T-helper 17 cell (primary cell): ENCODE measurements at places on chromosomes 7 and 10.

DNA sequence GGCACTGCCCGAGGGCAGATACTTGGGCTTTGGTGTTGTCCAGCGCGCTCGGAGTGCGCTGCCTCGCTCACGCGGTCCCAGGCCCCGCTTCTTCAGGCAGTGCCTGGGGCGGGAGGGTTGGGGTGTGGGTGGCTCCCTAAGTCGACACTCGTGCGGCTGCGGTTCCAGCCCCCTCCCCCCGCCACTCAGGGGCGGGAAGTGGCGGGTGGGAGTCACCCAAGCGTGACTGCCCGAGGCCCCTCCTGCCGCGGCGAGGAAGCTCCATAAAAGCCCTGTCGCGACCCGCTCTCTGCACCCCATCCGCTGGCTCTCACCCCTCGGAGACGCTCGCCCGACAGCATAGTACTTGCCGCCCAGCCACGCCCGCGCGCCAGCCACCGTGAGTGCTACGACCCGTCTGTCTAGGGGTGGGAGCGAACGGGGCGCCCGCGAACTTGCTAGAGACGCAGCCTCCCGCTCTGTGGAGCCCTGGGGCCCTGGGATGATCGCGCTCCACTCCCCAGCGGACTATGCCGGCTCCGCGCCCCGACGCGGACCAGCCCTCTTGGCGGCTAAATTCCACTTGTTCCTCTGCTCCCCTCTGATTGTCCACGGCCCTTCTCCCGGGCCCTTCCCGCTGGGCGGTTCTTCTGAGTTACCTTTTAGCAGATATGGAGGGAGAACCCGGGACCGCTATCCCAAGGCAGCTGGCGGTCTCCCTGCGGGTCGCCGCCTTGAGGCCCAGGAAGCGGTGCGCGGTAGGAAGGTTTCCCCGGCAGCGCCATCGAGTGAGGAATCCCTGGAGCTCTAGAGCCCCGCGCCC lies at the start of gene NPY:
Gene NPY, plus strand, starts transcription at position 294 of the 802 bp plus-strand sequence. CDS start 1,051 bp downstream, outside the sequence.
- no peak for DNase-seq

DNA sequence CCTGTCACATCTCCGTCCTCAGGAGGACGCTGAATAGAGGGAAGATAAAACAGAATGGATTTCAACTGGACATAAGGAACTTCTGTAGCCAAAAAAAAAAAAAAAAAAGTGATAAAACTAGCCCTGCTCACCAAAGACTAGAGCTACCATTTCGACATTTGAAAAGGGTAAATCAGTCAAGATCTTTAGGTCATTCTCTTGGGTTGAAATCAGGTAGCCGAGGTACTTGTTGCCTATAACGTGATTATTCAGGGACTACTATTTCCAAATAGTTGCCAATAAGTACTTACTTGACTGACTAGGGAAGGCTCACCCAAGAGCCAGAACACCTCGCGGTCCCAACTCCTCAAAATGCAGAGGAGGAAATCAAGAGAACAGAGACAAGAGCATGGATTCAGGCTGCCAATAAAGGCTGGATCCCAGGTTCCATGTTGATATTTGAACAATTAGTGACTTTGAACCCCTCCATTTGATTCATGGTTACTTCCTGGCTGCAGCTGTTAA lies 2.0 kb downstream of the RHEB start:
- DNase-seq = no peak

- DNase-seq = no peak
These were observed 68.7 kb upstream of the SEC61G start for GRCh38 chr7:54827734-54828133.

DNA sequence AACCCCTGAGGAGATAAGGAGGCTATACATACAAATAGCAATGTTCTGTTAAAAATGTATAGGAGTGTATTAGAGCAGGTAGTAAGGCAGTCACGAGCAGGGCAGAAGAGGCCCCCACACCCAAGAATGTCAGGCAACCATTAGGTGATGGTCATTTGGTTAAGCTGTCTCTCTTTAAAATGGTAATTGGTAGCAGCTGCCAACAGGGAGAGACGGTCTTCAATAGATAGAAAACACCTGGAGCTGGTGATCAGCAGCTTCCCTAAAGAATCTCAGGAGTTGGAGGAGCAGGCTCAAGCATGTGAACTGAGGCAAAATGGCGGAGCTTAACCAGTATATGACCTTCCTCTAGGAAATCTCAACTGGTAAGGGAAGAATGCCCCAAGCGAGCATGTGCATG lies 26.4 kb upstream of the HTR5A start:
- DNase-seq = no peak

- DNase-seq = no peak
These were observed 79.9 kb upstream of the ABCB5 start for GRCh38 chr7:20535541-20535940.

DNA sequence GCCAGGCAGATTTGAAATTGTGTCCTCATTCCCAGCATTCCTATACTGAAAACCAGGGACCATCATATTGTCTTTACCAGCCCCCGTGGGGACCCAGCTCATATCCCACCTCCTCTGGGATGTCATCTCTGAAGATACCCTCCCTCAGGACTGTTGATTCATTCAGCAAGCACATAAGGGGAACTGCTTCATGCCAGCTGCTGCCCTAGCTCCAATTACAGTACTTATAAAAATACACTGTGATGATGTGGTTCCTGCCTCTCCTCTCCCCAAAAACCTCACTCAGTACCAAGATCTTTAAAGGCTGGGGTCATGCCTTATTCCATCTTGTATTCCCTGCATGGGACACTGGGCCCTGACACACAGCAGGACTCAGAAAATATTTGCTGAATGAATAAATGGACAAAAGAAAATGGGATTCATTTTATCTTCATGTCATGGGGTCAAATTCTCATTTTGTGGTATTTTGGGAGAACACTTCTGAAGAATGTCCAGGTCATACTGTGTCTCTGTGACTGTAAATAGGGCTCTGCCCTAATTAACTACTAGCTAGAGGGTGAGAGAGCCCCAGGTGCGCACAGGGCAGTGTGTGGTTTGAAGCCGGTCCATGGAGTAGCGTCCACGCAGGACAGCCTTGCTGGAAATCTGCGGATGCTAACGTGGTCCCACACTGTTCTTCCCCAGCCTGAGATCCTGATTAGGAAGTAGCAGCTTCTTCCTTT lies 29.0 kb upstream of the DAGLB start:
- DNase-seq = no peak

DNA sequence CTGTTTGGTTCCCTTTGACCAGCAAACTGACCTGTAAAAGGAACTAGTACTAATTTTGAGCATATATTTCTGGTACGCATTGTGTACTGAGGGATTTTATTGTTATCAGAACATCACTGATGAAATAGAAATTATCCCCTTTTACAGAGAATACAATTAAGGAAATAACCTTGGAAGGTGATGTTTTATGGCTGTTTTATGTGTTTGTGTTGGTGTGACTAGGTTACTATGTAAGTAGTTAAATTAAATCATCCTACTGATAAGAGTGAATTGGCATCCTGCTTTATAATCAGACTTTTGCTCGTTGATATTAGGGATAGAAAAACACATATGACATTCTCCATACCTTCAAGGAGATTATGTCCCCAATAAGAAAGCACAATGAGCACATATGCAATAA lies 596.6 kb downstream of the SORCS3 start:
- DNase-seq = no peak

DNA sequence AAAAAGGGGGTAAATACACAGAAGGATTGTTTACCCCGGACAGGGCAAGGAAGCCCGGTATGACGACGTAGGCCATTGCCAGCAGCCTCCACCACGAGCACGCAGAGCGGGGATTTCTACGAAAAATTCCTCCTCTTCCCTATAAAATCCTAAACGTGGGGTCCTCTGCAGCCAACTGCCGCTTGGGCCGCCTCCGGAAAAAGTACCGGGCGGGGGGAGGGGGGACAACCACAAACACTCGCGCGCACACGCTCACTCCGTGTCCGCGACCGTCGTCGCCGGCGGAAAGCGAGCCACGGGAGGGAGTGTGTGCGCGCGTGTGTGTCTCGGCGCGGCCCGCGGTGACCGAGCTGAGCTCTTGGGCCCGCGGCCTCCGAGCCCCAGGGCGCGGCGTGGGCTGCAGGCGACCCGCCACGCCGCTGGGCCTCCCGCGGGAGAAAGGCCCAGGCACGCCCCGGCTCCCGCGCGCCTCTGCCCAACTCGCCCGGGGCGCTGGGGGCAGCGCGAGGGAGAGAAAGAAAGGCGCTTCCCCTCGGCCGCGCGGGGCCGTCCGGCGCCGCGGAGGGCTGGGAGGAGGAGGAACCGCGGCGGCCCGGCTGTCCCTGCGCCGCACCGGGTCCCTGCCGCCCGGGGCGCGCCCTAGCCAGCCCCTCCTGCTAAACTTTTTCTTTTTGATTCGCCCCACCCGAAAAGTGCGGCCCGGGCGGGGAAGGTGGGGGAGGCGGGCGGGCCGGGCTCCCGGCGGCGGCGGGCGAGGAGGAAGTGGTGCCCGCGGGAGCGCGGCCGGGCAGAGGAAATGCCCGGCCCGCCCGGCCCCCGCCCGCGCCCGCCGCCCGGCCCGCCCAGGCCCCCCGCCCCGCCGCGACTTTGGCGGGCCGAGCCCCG lies 1.5 kb downstream of the CTBP2 start:
- no peak for DNase-seq

DNA sequence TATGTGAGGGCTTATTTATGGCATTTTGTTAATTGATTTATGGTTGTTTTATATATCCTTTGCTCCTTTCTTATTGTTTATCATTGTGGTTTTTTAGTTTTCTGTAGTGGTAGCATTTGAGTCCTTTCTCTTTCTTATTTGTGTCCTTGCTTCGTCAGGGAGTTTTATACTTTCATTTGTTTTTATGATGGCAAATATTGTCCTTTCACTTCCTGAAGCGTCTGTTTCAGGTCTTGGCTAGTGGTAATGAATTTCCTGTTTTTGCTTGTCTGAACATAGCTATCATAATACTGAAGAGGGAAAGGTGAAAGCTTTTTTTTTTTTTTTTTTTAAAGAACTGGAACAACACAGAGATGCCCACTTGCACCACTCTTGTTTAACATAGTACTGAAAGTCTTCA lies 228.2 kb downstream of the ATRNL1 start:
- DNase-seq = no peak

DNA sequence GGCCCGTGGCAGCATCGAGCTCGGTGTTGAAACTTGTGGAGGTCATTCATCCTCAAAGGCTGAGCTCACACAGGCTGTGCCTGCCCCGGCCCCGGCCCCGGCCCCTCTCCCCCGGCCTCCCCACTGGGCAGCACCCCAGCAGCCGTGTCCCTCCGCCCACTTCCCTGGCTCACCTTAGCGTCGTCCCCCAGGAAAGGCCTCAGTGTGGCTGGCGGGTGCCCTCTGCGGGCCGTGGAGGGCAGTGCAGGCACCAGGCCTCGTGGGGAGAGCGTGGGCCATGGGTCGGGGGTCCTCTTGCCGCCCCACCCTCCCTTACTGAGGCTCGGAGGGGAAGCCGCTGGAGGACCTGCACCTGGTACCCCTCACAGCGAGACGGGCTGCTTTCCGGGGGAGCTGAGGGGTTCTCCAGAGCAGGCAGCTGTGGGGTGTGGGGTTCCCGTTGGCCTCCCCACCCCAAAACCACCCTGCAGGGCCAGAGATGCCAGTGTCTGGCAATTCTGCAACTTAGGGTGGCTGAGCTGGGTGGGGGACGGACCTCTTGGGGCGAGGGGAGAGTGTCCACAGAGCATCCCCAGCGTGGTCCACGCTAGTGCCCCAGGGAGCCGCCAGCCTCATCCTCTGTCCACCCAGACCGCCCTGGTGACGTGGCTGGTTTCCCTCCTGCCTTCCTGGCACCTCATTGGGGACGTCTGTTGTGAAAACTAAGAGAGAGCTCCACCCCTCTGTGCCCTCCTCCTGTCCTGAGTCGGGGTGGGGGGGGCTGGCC lies 44.2 kb upstream of the DPYSL4 start:
- peak; percentile 34 for DNase-seq

GRCh38 chr7:2124604-2125345 lies 108.0 kb downstream of the MAD1L1 start:
- DNase-seq = no peak

DNA sequence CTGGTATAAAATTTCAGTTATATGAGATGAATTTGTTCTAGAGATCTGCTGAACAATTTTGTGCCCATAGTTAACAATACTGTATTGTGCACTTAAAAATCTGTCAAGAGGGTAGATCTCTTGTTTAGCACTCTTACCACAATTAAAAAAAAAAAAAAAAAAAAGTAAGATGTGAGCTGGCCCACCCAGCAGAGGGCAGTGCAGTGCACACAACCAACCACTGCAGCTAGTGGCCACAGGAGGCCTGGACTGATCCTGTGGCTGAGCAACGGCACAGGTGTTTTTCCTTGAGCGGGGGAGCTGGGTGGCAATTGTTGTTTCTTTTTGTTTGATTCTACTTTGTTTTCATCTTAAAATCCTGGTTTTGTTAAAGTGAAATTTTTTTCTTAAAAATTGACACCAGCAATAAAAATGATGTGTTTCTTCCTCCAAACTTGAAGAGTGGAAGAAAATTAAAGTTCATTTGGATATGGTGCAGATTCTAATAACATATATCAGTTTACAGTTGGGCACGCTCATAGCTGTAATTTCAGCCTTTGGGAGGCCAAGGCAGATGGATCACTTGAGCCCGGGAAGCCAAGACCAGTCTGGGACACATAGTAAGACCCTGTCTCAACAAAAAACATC lies 171.1 kb upstream of the TBX20 start:
- DNase-seq = peak; percentile 29

- no peak for DNase-seq
These were observed 79.6 kb downstream of the LARP4B start for GRCh38 chr10:851901-852300.

GRCh38 chr7:70695795-70696083 lies 436.2 kb upstream of the GALNT17 start:
- no peak for DNase-seq

DNA sequence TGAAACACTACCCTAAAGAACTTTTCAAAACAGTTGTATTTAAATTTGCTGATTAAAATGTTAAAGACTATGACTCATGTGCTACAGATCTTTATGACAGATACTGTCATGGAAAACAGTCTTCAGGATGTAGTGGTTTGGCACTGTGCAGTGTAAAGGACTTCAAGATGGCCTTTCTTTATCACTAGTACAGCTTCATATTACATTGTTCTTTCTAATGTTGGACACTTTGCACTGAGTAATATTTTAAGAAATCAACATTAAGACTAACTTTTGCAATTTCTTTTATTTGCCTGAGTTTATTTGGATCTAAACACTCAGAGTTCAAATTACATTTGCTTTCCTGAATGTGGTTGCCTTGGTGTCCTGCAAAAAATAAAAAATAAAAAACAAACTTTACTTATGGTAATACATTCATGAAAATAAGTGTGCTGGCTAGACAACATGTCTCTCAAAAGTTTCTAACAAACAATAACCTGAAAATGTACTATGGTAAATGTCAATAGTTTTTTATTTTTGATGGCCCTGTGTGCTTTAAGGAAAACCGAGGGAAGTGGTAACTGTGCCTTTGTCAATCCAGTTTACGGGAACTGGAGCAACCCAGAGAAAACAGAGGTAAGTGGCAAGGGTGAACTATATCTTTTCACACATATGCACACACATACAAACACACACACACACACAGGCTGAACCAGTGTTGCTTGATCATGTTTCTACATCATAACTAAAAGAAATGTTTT lies 85.9 kb upstream of the PLXDC2 start:
- DNase-seq = no peak

GRCh38 chr7:129829737-129830631 lies 122.8 kb downstream of the UBE2H start:
- DNase-seq = peak; percentile 28

- no peak for DNase-seq
These were observed 400.7 kb downstream of the TCERG1L start for GRCh38 chr10:130910848-130911247.

- DNase-seq = no peak
These were observed 7.6 kb downstream of the ITGB8 start for GRCh38 chr7:20338285-20338684.
